ENCODE measurements at places on chromosomes 7 and 10.

DNA sequence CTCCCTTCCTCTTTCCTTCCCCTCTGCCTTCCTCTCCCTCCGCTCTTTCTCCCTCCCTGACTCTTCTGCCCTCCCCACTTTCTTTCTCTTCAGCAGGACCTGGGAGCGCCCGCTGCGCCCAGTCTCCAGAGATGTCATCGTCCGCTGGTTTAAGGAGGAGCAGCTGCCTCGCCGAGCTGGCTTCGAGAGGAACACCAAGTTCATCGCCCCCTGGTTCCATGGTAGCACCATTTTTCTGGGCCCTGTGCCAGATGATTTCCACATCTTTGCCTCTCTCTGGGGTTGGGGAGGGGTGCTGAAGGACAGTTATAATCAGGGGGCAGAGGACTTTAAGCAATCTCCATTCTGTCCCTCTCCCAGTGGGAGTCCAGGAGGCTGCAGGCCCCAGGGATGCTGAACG, 71.6 kb downstream of the SH2D4B start:
- no peak for DNase-seq

- DNase-seq, result no peak
These were observed 49.5 kb upstream of the PITRM1 start for GRCh38 chr10:3222068-3222467.

DNA sequence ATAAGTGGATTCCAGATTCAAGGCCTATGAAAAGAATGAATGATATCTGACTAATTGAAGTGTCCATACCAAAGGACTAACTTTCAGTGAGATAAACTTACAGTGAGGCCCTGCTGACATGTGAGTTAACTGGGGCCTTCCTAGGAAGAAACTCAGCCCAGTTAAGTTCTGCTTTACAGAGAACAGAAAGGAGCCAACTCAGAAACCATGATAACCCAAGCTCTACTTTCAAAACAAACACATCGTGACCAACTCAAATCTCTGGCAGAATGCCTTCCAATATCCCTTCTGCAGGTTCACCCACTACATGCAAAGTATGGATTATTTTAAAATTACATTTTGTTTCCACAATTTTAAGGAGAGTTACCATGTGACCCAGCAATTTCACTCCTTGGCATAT, 75.8 kb upstream of the MRLN start:
- no peak for DNase-seq

- DNase-seq, result no peak
These were observed 483.8 kb downstream of the TFEC start for GRCh38 chr7:115546790-115547189.

GRCh38 chr10:8677642-8678041, 623.2 kb downstream of the GATA3 start:
- no peak for DNase-seq

- no peak for DNase-seq
These were observed 48.5 kb upstream of the SLC29A3 start for GRCh38 chr10:71270301-71271220.

DNA sequence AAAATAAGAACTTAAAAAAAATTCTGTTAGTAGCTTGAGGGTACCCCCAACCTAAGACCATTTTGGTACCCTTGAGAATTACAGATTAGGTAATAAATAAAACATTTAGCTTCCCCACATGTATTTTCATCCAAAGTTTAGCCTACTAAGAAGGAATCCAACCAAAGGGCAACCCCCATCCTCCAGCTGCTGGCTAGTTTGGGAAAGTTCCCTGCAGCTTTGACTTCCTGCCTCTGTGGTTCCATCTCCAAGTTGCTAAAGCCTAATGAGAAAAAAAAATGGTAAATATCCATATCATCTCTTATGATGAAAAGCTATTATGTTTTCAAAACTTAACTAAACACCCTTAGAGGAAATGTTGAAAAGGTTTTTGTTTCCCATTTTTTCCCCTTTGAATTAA, 547.2 kb downstream of the ANKRD7 start:
- no peak for DNase-seq

DNA sequence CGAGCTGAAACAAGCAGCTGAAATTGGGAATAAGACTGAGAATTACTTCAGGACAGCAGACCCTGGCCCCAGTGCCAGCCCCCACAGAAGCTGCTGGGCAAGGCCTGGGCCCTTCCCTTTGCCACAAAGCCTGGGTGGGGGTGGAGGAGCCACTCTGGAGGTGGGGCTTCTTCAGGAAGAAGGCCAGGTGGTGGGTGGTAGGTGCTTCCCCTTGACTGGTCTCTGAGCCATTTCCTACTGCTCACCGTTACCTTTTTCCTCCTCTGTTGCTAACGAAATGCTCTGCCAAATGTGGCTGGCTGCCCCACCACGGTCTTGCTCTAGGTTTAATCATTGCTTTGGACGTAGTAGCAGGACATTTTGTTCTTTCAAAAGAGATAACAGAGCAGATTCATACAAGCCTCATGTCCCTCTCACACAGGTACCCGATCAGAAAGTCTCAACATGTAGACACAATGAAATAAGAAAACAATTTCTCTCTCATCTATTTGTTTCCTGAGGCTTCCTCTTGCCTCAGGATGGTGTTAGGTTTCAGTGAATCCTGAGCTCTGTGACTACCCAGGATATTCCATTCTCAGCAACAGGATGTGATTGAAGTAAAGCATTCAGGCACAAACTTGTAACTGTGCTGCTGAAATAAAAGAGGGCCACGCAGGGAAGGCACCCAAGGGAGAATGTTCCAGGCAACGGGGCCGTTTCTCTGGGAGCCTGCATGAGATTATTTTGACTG, 66.5 kb downstream of the WDR11 start:
- DNase-seq, result no peak

GRCh38 chr7:50738932-50739331, 43.8 kb downstream of the GRB10 start:
- no peak for DNase-seq

DNA sequence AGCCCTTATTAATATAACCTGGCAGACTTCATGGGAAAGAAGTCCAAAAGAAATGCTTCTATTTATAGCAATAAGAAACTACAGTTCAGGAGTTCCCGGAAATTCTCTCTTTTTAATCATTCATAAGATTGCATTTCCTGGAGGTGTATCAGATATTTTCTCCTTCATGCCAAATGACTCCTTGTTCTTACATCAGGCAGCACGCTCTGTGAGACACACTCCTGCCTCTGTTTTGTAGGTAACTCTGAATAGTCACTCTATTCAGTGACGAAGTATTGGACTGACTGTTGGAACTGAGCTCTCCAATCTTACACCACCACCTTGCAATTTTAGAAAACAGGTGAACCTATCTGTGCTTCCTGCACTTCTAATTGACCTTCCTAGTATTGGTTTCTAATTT, 78.7 kb upstream of the MSRB2 start:
- DNase-seq, result no peak

GRCh38 chr10:130994845-130995244, 316.7 kb downstream of the TCERG1L start:
- no peak for DNase-seq

DNA sequence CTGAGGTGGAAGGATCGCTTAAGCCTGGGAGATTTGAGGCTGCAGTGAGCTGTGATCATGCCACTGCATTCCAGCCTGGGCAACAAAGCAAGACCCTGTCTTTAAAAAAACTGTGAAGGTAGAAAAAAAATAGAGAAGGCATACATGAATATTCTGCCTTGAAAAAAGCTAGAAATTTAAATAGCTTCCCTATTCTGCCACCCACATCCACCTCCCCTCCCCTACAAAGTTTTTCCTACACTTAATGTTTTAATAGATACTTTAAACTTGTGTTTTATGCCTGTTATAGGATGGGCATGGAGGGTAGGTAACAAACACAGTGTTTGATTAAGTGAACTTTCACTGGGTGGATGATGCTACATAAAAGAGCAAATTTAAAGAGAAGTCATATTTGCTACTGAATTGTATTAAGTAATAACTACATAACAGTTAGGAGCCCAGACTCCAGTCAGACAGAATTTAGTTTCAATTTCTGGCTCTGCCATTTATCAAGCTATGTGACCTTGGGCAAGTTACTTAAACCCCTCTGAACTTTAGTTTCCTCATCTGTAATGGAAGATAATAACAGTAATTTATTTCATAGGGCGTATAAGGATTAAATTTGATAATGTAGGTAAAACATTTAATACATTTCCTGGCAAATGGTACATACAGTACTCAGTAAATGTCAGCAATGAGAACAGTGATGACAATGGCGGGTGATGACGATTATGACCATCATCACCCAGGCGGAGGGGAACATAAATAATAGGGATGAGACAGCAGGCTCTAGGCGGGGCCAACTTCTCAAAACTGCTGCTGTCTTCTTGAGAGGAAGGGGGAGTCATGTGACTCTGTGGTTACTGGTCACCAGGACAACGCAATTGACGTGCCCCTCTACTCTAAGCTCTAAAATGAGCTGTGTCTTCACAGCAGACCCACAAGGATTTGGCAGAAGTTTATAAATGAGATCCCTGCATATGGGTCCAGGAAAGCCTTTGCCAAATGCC, 15.8 kb downstream of the DNMBP start:
- peak; percentile 21 for DNase-seq

GRCh38 chr7:12553416-12553815, 17.1 kb upstream of the SCIN start:
- DNase-seq, result no peak

GRCh38 chr10:132158122-132158741, 28.5 kb upstream of the DPYSL4 start:
- no peak for DNase-seq

- DNase-seq, result no peak
These were observed 678.7 kb downstream of the SDK1 start for GRCh38 chr7:3979611-3980299.

DNA sequence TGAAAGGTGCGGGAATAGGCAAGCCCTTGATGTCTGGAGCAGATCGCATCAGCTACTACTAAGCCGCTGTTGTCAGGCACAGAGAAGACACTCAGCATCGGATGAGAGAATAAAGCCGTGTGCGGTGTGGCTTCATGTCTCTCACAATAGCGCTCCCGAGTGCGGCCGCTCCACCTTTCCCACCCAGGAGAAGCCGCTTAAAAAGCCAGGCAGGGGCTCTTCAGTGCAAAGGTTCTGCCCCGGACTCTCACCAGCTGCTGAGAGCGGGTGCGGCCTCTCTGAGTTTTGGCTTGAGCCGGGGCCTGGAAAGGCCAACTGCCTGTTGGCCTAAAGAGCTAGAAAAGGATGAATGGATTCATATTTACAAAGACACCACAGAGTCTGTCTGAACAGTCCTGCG, 600.6 kb downstream of the DNAJB6 start:
- no peak for DNase-seq

DNA sequence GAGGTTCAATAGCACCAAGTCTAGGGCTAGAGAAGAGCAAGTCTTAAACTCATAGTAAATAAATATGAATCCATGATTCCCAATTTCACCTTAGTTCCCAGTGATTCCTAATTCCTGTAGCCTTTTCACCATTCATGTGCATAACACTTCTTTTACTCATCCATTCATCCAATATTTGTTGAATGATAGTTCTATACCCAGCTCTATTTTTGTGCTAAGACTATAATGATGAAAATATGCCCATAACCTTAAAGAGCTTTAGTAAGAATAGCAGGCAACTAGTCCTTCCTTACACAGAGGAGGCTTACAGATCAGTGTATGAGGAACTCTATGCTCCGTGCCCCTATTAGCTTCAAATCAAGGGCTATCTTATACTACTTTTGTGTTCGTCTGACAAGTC, 280.2 kb upstream of the CHRM2 start:
- no peak for DNase-seq

DNA sequence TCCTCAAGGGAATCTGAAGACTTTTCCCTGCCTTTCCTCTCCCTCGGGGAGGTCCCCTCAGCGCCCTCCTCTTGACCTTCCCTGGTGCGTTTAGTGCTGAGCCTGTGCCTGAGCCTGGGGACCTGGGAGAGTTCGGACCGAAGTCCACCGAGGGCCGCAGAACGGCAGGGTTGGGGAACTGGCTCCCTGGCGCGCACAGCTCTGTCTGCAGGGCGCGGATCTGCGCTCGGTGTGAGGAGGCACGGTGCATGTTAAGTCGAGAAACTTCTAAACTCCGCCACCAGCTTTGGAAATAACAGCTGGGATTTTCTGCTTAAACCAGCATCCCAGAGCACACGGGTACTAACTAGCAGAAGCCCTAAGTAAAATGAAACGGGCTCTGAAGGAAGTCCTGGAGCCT, 44.2 kb upstream of the SLC29A4 start:
- DNase-seq, result no peak

GRCh38 chr10:12974491-12975199, 26.9 kb downstream of the CCDC3 start:
- no peak for DNase-seq

DNA sequence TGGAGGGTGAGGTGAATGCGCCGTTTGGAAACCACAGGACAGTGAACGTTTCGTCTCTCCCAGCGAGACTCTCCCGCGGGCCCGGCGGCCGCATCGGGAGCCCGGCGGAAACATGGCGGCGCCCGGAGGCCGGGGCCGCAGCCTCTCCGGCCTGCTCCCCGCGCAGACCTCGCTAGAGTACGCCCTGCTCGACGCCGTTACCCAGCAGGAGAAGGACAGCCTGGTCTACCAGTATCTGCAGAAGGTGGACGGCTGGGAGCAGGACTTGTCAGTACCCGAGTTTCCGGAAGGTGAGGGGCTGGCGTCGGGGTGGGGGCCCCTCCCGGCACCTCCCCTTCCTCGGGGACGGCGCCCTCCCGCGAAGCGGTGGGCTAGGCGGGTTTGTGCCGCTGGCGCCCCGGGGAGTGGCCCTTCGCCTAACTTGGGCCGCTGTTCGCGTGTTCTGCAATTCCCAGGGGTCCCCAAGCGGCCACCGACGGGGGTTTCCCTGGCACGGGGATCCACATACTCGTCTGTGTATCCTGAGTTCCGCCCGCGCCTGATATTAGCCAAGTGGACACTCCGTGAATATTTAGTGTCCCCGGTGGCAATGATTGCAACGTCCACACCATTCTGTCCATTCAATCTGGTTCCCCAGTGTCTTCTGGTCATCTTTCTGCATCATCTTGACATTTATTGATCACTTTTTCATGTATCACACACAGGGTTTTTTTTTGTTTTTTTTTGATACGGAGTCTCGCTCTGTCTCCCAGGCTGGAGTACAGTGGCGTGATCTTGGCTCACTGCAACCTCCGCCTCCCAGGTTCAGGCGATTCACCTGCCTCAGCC, 514 bp downstream of the NHLRC2 start:
- DNase-seq, result peak; percentile 20

GRCh38 chr7:111096997-111097396, 6.1 kb downstream of the LRRN3 start:
- no peak for DNase-seq

DNA sequence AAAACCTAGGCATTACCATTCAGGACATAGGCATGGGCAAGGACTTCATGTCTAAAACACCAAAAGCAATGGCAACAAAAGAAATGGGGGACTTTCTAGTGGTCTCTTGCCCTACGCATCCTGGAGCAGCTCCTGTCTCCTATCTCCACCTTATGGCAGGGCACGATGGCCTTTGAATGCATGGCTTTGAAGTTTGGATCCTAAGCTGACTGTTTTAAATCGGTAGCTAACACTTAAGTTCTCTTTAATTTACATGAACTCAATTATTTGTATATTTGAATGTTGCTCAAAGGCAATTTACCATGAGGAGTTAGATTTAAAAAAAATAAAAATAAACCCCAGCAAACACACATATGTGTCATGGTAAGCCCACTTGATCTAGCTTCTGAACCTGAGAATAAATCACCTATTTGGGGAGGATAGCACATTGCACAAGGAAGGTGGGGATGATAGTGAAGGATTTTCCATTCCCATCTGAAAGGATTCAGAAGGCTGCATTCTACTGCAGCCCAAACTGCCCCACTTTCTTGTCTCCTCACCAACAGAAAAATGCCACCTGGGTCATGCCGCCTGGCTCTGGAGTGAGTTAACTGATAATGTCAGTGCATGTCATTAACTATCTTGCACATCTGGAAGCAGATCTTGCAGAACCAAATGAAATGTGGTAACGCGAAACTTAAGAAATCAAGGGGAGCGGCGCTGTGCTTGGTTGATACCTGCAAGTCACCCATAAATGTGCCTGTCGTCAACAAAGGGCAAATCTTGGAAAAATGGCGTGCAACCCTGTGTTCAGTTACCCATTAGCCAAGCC, 12.4 kb downstream of the KLF6 start:
- DNase-seq, result no peak
